Stimulated activated CD4-positive, alpha-beta T cell treated with anti-CD3 and anti-CD28 coated beads, Interleukin-12 subunit alpha, Interleukin-12 subunit beta, amount 100 ng/mL, for 48 hours (primary cell): ENCODE measurements at places on chromosomes 4 and X.
A peak's percentile ranks its signal among the peaks of the same experiment; 100 is the strongest.

- no peak for DNase-seq
Measured at GRCh38 chr4:68466751-68467150, 19.5 kb downstream of the TMPRSS11E start.

GRCh38 chr4:155248002-155248896 is 39.8 kb downstream of the NPY2R start:
- DNase-seq = no peak

GRCh38 chr4:2469192-2469984 is 482 bp downstream of the RNF4 start:
- DNase-seq = peak; percentile 59

- DNase-seq = no peak
Measured at GRCh38 chrX:23773601-23774175, 9.3 kb upstream of the SAT1 start.

DNA sequence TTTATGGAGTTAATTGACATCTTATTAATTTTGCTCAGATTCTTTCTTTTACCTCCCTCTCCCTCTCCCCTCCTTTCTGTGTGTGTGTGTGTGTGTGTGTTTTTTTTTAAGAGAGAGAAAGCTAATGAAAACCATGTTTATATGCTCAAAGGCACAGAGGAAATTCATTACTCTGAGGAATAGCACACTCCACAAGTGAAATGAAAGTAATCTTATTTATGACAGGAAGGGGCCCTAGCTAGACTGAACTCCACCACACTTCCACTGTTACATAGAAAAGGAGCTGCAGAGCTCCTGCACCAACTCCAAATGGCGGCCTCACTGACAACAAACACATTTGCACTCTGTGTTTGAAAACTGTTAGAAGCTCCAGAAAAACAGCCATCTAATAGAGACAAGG is 150.6 kb downstream of the RASL11B start:
- DNase-seq = no peak

GRCh38 chrX:38183596-38183995 is 37.1 kb downstream of the SRPX start:
- DNase-seq = no peak

DNA sequence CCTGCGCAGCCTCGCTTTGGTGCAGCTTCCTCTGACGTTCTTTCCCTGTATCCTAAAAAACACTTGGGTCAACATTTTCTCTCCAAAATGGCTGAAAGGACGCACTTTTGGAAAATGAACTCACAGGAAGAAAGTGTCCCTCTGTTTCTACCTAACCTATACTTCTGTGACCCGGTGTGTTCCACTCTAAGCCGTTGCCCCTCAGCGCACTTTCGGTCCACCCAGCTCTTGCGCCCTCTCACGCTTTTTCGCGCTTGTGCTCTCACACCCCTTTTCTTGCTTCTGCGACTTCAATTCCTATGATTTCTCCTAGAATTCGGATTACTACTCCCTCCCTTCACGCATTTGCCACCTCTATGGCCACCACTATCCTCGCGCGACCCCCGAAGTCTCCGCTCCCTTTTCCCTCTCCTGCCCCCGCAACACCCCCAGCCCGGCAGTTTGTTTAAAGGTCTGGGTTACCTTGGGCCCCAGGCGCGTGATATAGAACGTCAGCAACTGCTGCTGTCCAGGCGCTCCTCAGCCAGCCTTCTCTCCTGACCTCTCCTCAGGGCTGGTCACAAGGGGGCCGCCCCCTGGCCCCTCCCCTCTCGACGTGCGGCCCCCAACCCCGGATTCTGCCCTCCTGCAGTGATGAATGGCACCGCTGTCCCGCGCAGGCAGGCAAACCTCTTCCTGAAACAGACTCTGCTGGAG is at the start of gene USP51:
USP51 (minus strand) TSS at position 535 of the 696 bp plus-strand sequence. CDS start 909 bp downstream, outside the sequence.
- DNase-seq = no peak

GRCh38 chr4:112938461-112939058 is 110.9 kb upstream of the ANK2 start:
- no peak for DNase-seq

GRCh38 chrX:154468217-154468616 is 10.1 kb downstream of the PLXNA3 start:
- no peak for DNase-seq
